ENCODE measurements at places on chromosomes 2 and 18. TPM values are rescaled to one million over a fixed set of nuclear protein-coding genes. Genes with fewer than 3 reads are reported as not detected.

Gene UGT1A10
- not detected for total RNA-seq

Gene C1QL2
- not detected for total RNA-seq

Gene LYG1
- total RNA-seq, result 0.22 TPM

Gene ZCCHC2
- total RNA-seq, result 5.6 TPM

Gene DOK6
- total RNA-seq, result 1.2 TPM

Data from uterine smooth muscle cell (primary cell).